Right forelimb (tissue), 1 donor: ENCODE measurements at places on chromosomes 1 and 21.

- DNase-seq = no peak
These were observed 10.0 kb upstream of the RASSF5 start for GRCh38 chr1:206497363-206497762.

GRCh38 chr1:87791931-87792740 lies 463.5 kb downstream of the LMO4 start:
- DNase-seq = no peak

- no peak for DNase-seq
These were observed 15.6 kb upstream of the FMOD start for GRCh38 chr1:203366476-203366875.

DNA sequence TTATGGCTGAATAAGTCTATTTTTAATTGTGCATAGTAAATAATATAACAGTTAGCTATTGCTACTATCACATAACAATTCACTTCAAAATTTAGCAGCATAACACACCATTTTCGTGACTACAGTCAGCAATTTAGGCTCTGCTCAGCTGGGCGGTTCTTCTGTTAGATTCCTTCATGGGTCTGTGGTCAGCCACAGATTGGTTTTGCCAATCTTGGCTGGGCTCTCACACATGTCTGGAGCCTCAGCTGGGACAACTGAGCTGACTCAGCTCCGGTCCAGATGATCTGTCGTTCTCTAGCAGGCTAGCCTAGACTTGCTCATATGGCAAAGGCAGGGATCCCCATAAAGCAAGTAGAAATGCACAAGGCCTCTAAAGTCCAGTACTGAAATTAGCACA lies 15.1 kb upstream of the CDC42BPA start:
- no peak for DNase-seq

GRCh38 chr1:53396573-53397268 lies 62.5 kb upstream of the DMRTB1 start:
- DNase-seq = no peak
